HL-60 (cell line): ENCODE measurements at places on chromosomes 5 and 9.

- no peak for DNase-seq
These were observed 130.7 kb downstream of the SEC61B start for GRCh38 chr9:99352826-99353225.

DNA sequence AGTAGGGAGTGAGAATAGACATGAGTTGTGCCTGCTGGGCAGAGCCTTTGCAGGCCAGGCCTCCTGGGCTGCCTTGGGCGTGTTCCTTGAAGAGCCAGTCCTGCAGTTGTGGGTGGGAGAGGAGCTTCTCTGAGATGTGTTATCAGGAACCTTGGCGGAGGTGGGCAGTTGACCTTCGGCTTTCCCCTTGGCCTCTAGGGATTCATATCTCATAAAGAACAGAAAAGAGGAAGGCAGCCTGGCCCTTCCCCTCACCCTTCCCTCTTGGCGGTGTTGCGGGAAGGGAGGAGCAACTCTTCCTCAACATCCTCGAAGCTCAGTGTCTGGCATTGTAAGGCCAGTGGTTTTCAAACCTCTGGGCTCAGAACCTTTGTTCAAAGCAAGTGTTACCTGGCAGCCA, 59.2 kb downstream of the DAPK1 start:
- peak; percentile 60 for DNase-seq

DNA sequence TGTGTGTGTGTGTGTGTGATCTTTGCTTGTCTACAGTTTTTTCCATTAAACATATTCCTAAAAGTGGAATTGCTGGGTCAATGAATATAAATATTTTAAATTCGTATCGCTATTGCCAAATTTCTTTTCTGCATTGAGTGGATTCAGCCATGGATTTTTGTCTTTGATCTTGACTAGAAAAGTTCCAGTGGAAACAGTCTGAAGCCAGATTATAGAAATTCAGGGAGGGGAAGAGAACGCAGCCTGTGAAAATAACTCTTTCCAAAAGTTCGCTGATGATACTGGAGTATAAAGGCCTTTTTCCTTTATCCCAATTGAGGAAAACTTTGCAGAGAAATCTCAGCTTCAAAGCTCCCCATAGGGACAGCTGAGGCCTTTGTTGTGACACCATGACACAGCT, 292.3 kb upstream of the CD180 start:
- DNase-seq = no peak

GRCh38 chr9:114308361-114308950, 14.4 kb upstream of the ORM1 start:
- DNase-seq = no peak

DNA sequence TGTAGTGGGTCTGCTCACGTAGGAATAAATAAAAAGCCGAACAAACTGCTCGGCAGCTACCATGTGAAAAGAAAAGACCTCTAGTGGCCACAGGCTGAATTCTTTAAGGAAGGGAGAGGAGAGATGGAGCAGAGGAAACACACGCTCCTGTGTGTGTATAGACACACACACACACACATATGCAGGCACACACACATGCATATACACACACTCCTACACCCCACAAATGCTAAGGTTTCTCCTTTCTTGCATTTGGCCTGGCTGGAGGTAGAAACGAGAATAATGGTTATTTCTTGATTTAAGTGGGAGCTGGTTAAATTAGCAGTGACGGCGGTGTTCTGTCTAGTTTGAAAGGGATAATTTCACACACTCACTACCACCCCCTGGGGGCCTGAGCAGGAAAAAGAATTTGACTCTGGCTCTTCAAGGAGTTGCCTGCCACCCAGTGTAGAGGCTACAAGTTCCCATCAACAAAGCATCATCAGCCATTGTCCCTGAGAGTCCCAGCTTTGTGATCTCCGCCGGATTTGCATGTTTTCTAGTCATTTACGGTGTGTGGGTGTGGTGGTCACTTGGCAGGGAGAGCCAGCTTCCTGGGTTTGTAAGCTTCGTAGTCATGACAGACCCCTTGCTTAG, at the start of gene INSYN2B:
TSS of gene INSYN2B (minus strand) at position 78 of the 636 bp plus-strand sequence. CDS start 96,597 bp downstream, outside the sequence.
- peak; percentile 40 for DNase-seq

DNA sequence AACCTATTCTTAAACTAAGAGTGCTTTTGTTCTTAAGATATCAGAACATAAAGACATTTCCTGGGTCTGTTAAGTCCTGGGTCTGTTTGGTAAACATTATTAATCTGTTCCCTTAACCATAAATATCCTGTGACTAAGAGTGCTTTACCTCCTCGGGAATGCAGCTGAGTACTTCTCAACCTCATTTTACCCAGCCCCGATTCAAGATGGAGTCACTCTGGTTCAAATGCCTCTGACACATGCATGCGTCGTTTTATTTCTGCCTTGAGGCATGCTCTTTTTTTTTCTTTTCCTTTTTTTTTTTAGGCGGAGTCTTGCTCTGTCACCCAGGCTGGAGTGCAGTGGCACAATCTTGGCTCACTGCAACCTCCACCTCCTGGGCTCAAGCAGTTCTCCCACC, 39.8 kb upstream of the FBXL17 start:
- no peak for DNase-seq

GRCh38 chr9:89807682-89808075, 202.9 kb downstream of the GADD45G start:
- no peak for DNase-seq

- DNase-seq = no peak
These were observed 55.6 kb upstream of the EGFLAM start for GRCh38 chr5:38202741-38203140.

GRCh38 chr5:119304439-119305211, 51.2 kb upstream of the TNFAIP8 start:
- DNase-seq = no peak

DNA sequence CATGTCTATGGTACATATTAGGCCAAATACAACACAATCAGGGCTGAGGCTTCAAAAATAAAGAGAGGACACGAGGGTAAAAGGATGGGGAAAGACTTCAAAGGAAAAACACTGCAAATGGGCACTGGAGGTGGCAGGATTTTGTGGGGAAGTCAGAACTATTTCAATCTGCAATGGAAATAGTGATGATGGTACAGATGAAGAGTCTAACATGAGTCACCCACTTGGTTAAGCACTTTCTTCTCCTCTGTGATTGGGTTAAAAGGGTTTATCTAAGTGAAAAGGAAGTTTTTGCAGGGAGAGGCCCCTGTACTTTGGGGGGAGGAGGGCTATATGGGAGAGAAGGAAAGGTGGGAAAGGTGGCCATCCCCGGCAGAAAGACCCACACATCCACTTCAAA, 4.5 kb upstream of the SH3GL2 start:
- no peak for DNase-seq

- no peak for DNase-seq
These were observed 1.1 kb downstream of the CRB2 start for GRCh38 chr9:123356851-123357742.

- no peak for DNase-seq
These were observed 85.0 kb downstream of the LURAP1L start for GRCh38 chr9:12859704-12860251.

DNA sequence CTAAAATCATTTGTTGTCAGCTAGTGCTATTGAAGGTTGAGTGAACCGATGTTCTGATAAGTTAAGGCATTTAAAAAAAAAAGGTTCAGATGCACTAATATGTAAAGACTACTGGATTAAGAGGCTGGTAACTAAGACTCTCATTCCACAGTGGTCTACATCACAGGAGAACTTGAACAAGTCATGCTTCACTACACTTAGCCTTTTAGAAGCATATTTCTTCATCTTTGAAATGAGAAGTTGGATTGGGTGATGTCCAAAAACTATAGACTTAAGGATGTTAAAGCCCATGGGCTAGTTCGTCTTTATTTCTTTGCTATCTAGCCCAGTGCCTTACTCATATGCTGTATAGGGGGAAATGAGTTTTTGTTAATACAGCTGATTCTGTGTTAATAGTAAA, 107.2 kb downstream of the NDUFS4 start:
- no peak for DNase-seq

GRCh38 chr9:22009506-22009867, 382 bp upstream of the CDKN2B start:
- no peak for DNase-seq
